Stimulated activated CD4-positive, alpha-beta T cell treated with anti-CD3 and anti-CD28 coated beads, Interleukin-1b, Interleukin-23, amount 100 ng/mL, for 1 hour (primary cell): ENCODE measurements at places on chromosomes 3 and 15.

DNA sequence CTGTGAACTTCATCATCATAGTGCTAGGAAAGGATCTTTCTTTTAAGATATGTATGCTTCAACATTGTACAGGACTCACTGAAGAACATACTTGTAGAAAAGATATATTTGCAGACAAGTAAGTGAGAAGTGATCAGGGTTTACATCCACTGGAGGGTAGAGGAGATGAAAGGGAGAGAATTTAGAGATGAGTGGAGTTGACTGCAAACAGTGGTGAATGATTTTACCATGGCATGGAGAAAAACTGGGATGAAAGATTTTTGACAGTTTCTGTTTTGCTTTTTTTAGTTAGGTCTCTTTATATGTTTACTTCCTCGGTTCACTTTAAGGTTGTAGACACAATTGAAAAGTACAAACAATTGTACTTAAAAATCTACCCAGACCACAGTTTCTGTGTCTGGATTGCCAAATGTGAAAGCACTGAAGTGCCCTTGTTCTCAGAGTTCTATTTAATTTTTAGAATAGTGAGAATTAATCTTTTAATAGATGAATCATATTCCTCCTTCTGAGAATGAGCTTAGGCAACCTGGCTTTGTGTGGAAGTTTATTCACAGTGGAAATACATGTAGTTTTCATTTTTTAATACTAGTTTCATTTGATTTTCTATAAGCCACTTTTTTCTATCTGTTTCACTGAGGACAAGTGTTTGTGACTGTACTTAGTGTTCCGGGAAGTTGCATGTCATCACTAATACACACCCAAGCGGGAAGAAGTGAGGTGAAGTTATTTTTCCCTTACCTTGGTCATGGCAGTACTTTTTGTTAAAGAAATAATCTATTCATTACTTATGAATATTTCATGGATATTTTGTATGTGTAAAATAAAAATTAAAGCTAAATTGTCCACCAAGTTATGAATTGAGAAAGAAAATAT, 1.8 kb upstream of the GPR171 start:
- no peak for DNase-seq

DNA sequence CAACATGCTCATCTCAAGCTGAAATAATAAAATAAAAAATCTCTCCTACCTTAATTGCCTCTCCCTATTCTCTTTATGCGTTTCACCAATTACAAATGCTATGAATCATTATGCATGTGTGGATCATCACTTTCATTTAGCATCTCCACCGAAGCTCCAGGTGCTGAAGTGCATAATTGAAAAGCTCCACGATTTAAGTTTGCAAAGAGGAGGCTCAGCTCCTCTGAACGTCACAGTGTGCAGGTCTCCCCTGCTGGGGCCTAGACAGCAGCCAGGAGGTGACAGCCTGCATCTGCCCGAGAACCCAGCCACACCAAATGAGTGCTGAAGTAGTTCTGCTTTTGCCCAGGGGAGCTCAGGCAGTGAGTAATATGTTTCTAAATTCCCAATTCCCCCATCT, 60.5 kb upstream of the GLCE start:
- DNase-seq = no peak

GRCh38 chr15:57614241-57614640, 22.5 kb downstream of the MYZAP start:
- no peak for DNase-seq

DNA sequence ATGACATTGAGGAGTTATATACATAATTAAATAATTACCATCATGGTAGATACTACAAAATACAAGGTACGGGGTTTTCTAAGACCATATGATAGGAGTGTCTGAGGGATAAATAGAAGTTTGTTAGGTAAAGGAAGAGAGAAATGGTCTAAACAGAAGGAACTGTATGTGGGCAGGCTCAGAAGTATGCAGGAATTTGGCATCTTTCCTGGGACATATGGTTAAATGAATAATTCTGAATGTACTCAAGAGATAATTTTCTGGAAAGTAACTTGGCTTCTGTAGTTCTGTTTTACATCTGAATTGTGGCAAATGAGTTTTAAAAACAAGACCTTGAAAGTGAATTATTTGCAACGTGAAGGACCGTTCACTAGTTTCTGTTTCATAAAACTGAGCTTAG, 17.5 kb downstream of the LMCD1 start:
- no peak for DNase-seq

GRCh38 chr3:44678480-44679116, 30.1 kb downstream of the ZNF35 start:
- no peak for DNase-seq

DNA sequence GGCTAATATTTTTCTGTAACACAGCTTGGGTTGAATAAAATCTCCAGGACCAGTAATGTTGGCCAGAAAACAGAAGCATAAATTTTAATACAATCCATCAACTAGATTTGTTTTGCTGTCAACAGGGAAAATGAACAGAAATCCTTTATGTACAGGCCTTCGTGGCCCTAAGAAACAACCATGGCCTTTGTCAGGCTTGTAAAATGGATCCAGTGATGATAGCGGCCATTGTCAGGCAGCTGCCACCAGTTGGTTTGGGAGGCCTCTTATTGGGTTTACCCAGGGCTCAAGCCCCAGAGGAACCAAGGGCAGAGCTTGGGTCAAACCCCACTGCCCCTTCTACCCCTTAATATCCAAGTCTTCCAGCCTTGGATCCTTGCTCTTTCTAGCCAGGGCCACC, 5.6 kb upstream of the FYCO1 start:
- DNase-seq = no peak

GRCh38 chr3:50416736-50417636, 57.7 kb upstream of the TMEM115 start:
- DNase-seq = no peak

DNA sequence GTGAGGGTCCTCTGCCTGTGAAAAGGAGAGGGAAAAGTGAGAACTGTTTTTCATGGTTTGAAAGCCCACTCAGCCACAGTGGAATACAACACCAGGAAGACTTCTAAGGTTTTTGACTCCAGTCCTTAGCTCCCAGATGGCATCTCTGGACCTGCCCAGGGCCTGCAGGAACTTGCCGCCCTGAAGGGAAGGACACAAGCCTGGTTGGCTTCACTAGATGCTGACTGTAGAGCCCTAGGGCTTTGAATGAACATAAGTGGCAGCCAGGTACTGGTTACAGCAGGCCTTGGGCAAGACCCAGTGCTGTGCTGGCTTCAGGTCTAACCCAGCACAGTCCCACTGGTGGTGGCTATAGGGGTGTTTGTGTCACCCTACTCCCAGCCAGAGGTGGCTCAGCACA, 21.3 kb upstream of the TMEM266 start:
- DNase-seq = no peak

DNA sequence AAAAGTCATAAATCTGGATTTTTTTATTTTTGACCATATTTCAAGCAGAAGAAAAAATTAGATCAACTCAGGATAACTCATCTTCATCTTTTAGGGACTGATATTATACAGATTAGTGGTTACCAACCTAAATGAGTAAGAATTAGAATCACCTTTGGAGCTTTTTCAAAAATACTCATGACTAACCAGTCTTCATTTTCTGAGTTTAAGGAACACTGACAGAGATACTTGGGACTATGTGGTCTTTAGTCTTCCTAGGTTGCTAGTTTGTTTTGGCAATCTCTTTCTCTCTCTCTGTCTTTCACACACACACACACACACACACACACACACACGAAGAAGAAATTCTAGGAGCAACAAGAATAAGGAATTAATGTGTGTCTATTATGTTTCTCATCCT, 50.1 kb downstream of the TMOD3 start:
- no peak for DNase-seq

DNA sequence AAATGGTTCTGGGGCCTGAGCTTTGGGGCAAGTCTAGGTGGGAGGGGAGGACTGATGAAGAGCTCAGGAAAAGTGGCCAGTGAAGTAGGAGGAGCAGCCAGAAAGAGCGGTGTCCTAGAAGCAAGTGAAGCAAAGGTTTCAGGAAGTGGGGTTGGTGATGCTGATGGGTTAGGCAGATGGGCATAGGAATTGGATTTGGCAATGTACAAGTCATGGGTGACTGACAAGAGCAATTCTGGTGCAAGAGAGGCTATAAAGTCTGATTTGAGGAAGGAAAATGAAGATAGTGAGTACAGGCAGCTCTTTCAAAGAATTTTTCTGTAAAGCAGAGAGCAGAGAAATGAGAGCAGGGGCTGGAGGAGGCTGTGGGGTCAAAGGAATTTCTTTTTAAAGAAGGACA, 19.7 kb downstream of the ALPK3 start:
- no peak for DNase-seq

- no peak for DNase-seq
Observed at GRCh38 chr15:58407778-58408177, 24.0 kb upstream of the LIPC start.

DNA sequence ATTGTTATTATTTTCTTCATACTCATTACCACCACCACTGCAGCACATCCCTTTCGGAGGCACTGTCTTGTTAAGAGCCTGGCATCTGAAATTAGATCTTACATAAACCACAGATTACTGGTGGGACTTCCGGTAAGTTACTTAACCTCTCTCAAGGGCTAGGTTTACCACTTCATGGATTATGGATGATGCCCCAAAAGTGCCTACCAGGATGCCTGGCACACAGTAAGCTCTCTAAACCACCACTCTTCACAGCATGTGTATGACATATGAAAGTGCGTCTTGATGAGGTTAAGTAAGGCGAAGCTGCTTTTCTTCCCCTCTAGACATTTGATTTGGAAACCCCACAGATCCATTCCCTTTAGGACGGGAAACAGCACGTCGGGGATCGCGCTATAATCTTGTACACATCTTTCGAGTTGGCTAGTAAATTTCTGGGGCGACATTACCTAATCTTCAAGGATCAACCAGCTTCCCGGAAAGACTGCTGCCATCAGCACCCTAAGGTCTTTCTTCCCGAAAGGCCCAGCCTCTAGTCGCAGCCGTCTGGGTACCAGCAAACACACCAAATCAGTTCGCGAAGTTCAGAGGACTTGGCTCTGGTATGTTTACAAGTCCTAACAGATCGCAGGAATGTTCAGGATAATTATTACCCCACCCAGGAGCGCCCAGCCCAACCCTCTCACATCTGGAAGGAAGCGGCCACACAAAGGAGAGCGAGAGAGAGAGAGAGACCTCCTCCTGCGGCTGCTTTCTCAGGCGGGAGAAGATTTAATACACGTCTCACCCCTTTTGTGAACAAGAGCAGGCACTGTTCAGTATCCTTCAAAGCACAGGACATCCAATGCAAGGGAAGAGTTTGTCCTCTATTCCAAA, 155.1 kb upstream of the FRMD4B start:
- no peak for DNase-seq

GRCh38 chr3:18135060-18135814, 289.9 kb downstream of the SATB1 start:
- no peak for DNase-seq

GRCh38 chr3:42177801-42178150, 86.6 kb downstream of the TRAK1 start:
- DNase-seq = no peak

DNA sequence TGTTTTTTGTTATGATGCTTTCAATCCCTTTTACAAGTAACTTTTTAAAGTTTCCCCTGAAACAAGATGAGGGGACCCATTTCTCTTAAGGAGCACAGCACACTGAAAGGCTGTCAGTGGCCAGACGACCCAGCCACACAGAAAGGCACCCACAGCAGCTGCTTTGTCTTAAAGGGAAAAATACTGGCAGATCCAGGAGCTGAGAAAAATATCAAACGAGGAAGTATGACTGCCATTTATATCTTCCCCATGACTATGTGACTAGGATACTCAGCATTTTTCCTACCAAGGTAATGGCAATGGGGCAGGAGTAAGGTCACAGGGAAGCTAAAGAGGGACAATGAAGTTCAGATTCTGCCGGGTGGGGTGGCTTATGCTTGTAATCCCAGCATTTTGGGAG, 15.9 kb downstream of the ABCC5 start:
- no peak for DNase-seq

GRCh38 chr3:112806903-112807302, 39.8 kb downstream of the CD200R1L start:
- no peak for DNase-seq

DNA sequence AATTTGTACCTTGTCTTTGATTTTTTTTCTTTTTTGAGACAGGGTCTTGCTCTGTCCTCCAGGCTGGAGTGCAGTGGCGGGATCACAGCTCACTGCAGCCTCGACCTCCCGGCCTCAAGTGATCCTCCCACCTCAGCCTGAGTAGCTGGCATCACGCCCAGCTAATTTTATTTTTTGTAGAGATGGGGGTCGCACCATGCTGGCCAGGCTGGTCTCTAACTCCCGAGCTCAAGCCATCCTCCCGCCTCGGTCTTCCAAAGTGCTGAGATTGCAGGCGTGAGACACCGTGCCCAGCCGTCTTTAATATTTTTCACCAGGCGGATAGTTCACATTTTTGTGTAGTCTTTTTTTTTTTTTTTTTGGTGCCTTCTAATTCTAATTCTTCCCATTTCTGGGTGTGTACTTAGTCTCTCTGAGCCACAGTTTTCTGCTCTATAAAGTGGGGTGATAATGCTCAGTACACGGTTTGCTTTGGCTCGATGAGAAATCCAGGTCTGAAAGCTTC, 528 bp upstream of the TATDN2 start:
- no peak for DNase-seq

DNA sequence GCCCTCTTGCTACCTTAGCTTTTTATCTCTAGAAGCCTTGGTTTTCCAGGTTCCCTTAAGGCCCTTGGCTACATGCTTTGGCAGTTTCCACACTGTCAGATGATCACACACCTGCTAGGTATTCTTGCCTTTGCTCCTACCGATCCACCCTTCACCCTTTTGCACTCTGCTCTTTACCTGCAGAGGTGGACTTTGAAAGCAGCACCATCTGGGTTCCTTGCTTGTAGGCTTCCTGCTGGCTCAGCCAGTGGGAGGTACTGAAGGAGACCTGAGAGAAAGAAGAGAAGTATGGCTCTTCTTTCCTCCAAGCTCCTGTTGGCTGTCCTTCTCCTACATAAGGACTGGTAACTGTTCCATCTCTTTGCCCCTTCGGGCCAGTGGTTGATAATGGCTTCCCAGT, 7.3 kb upstream of the ZNF592 start:
- DNase-seq = no peak

GRCh38 chr3:87006844-87007439, 16.0 kb upstream of the VGLL3 start:
- DNase-seq = no peak

- DNase-seq = no peak
Observed at GRCh38 chr15:60583946-60584345, 105.0 kb upstream of the ICE2 start.

- DNase-seq = no peak
Observed at GRCh38 chr3:189598530-189599225, 32.5 kb upstream of the TP63 start.

GRCh38 chr3:112405845-112406244, 72.9 kb downstream of the CD200 start:
- no peak for DNase-seq

- no peak for DNase-seq
Observed at GRCh38 chr15:80837006-80837405, 57.8 kb downstream of the CEMIP start.

- no peak for DNase-seq
Observed at GRCh38 chr3:173761161-173761560, 363.6 kb downstream of the NLGN1 start.

- DNase-seq = no peak
Observed at GRCh38 chr3:11818033-11818432, 28.7 kb downstream of the TAMM41 start.

- DNase-seq = no peak
Observed at GRCh38 chr3:178169421-178169820, 366.8 kb upstream of the KCNMB2 start.

- no peak for DNase-seq
Observed at GRCh38 chr3:10437995-10438901, 67.1 kb downstream of the ATP2B2 start.

GRCh38 chr3:182276512-182276911, 516.8 kb upstream of the ATP11B start:
- no peak for DNase-seq

- no peak for DNase-seq
Observed at GRCh38 chr3:30331519-30331918, 274.9 kb upstream of the TGFBR2 start.

GRCh38 chr15:40766194-40766815, 2.4 kb downstream of the GCHFR start:
- no peak for DNase-seq
